ENCODE measurements at places on chromosomes 2 and 18. TPM values are rescaled to one million over a fixed set of nuclear protein-coding genes. Genes with fewer than 3 reads are reported as not detected.

Gene AQP12B
- not detected for total RNA-seq

DNA sequence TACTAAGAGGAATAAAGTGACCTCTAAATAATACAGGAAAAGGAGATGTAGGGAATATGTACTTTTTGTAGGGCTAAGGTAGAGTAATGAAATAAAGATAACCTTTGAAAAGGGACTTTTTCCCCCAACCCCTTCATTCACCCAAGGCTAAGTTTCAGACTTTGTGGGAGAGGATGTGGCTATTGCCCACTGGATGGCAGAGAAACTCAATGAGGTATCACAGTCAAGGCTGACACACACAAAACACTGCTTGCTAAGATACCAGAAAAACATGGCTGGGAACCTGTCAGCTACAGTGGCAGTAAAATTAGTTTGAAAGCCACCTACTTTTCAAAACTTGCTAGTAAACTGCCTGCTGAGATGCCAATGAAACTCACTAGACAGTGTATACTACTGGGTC is 158.8 kb upstream of the WDSUB1 start:
- no peak for DNase-seq

DNA sequence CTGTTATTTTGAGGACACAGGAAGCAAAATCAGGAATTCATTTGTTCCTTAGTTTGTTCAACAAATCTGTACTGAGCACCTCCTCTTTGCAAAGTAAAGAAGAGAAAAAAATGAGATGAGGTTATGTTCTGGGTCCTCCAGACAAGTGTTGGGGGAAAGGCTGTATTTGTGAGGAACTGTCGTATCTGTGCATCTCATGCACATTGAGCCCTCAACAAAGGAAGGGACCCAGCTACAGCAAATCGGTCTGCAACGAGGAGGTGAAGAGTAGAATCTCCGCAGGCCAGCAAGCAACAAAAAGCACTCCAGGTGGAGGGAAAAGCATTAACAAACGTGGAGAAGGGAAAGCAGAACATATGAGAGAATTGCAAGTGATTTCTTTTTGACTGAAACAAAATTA is 143.0 kb upstream of the CYP1B1 start:
- no peak for DNase-seq

Gene ARHGAP25
- total RNA-seq, result 6.8 TPM

- no peak for DNase-seq
Observed at GRCh38 chr18:61898640-61899101, 5.9 kb upstream of the RNF152 start.

DNA sequence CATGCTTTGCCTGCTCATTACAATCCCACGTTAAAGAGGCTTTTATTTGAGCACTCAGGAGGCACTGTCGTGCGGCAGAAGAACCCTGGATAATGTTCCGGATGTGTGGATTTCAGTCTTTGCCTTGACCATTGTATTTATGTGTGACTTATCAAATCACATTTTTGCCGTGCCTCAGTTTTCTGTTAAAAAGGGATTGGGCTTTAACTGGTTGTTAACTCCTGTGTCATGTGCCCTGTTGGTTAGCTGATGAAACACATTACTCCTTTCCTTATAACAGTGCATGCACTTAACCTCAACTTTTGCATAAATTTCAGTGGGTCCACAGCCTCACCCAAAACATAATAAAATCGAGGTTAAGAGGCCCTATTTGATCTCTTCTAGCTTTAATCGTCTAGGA is 52.7 kb downstream of the NAB1 start:
- no peak for DNase-seq

Gene TMEM198
- 1.7 TPM for total RNA-seq

DNA sequence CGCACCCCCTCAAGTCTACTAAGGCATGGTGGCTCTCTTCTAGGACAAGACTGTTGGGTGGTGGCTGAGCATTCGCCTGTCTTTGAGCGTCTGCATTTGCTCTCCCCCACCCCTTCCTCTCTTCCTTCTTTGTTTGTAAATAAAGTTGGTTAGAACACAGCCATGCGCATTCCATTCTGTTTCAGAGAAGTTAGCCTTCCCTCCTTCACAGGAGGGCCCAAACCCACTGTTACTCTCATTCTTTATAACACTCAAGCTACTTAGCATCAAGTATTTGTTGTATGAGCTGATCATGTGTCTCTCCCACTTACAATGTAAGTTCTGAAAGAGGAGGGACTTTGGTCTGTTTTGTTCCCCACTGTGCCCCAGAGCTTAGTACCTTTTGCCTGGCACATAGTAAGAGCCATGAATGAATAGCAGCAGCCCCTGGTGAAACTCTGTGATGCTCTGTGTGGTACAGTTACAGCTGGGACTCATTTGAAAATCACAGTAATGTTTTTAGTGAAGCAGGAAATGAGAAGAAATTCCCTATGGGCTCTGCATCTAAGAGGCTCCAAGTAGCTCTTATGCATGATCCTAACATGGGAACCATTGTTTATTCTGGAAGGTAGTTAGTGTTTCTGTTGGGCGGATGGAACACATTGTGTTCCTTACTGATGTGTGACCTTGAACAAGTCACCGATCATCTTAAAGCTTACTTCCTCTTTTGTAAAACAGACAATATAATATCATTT is 7.7 kb downstream of the MGAT5 start:
- DNase-seq, result no peak

GRCh38 chr2:219087848-219088247 is 27.1 kb upstream of the IHH start:
- no peak for DNase-seq

DNA sequence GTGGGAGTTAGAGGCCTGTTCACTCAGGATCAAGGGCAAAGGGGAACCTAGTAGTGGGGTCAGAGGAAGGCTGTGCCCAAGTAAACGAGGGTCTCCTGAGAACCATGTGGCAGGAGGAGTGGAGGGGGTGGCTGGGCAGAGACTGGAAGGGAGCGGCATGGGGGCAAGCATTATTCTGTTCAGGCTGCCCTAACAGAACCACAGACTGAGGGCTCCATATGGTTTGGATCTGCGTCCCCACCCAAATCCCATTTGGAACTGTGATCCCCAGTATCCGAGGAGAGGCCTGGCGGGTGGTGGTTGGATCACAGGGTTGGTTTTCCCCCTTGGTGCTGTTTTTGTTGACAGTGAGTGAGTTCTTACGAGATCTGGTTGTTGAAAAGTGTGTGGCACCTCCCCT is 287.0 kb downstream of the PHLPP1 start:
- no peak for DNase-seq

DNA sequence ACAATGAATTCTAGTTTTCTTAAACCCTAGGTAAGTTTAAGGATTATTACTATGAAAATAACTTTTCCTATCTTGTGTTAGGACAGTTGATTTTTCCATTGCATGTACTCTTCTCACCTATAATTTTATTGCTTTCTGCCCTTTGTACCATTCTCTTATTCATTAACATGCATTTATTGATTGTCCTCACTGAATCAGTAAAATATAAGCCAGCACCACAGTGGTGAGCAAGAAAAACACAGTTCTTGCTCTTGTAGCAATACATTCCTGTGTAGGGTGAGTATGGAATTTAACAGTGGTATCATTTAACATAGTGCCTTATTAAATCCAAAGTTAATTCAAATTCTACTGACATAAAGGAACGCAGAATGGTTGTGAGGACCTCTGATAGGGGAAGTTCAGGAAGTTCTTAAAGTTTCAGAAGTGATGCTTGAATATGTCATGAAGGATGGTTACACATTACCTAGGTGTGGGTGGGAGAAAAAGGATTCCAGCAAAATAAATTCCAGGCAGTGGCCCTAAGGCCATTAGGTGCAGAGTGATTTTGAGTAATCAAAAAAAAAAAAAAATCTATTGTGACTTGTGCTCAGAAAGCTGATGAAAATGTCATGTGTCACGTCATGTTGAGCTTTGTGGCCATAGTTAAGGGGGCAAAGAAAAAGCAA is 104.7 kb upstream of the DSEL start:
- no peak for DNase-seq

DNA sequence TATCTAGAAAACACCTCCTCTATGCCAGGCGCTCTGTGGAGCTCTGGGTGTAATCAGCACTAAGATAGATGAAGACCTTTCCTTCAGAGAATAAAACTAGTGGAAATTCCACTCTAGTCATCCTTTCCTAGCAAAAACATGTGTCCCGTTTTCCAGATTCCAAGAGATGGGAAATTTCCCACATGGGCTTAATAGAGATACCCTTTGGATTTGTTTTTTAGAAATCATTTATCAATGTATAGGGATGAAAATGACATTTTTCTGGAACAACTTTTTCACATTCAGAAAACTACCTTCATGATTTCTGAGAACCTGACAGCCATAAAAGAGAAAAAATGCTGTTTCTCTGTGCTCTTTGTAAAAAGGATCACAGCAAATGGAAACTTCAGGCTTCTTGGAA is 152.1 kb downstream of the NCKAP5 start:
- DNase-seq, result no peak

- no peak for DNase-seq
Observed at GRCh38 chr2:62719757-62720156, 14.2 kb downstream of the EHBP1 start.

DNA sequence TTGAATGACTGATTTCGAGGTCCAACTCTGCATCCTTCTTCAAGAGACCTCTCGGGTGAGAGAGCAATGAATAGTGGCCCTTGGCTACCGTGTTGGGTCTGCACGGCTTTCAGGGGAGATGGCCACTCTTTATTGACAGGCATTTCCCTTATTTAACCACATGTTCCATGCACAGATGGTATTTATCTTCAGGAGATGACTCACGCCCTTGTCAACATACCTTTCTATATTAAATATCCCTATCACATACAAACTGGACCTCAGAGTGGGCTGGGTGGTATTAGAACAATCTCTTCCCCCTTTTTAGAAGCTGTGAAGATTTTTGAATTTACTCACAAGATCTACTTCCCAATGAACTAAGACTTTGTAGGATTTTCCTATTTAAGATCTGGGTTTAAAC is 109.6 kb upstream of the CDC42EP3 start:
- no peak for DNase-seq

GRCh38 chr2:41906338-41906725 is 141.5 kb upstream of the PKDCC start:
- DNase-seq, result no peak

Gene MAL
- 1.9 TPM for total RNA-seq

DNA sequence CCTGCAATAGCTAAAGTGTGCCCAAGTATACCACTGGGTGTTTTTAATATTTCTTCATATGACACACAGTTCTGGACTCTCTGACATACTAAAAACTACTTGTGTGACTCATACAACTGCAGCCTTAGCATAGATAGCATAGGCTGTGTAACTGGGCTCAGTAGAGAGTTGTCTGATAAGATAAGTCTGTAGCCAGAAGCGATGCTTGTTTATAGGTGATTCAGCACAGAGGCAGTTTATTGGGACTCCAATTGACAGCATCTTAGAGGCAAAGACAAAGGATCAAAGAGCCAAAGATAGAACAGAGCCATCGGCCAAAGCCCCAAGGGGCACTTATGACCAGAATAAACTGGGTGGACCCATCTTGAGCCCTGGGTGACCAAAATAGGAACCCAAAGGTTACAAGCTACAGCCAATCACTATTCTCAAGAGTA is 42.3 kb downstream of the AAK1 start:
- DNase-seq, result no peak

GRCh38 chr2:120765678-120766469 is 30.2 kb downstream of the GLI2 start:
- peak; percentile 88 for DNase-seq

DNA sequence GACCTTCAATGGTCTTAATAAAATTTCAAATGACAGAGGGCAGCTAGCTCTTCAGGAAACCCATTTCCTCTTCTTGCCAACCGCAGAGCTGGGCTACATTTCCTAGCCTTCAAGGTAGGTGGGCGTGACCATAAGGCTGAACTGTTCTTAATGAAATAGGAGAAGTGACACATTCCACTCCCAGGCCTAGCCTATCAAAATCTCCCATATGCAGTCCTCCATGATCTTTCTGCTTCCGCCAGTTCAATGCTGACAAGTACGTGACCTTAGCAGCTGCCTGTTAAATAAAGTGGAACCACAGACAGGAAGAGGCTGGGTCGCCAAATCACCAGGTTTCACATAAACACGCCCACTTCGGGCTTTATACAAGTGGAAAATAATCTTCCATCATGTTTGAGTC is 13.2 kb downstream of the SERPINE2 start:
- DNase-seq, result no peak

GRCh38 chr2:99998651-99999320 is 143.6 kb downstream of the AFF3 start:
- DNase-seq, result no peak

Gene BMP10
- not detected for total RNA-seq

DNA sequence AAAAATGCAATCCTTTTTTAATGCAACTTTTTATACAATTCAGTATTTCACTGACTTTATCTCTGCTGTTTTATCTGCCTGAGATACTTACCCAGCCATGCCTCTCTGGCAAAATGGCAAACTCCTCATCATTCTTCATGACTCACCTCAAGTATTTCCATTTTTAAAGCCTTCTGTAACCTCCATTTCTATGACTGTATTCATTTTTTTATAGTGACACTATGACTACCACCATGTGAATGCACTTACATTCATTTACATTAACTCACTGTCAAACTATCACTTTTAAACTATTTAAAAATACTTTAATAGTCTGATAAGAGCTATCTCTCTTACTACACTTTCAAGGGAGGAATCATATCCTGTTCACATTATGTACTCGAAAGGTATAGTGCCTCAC is 99.4 kb upstream of the SCN7A start:
- no peak for DNase-seq

- DNase-seq, result no peak
Observed at GRCh38 chr2:67268797-67269196, 128.3 kb upstream of the ETAA1 start.

Gene RAB6C
- not detected for total RNA-seq

DNA sequence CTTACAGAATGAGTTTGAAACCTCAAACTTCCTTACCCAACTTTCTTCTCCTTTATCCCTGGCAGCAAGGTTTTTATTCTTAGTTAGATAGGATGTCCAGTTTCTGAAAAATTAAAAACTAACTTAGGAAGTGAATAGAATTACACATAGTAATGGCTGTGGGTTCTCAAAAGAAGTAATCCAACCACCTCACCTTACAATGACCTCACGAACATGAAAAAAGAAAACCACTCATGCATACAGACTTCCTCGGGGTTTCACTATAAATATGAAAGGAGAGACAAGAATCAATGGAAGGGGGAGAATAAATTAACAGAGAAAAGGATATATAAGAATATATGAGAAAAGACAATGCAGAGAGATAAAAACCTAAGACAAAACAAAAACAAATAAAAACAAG is 1044.3 kb upstream of the KLHL29 start:
- DNase-seq, result no peak

Gene NT5C1B
- not detected for total RNA-seq

GRCh38 chr2:70099270-70099669 is 12.0 kb downstream of the PCBP1 start:
- no peak for DNase-seq

Gene SIX3
- not detected for total RNA-seq
